ENCODE measurements at places on chromosomes 2 and 18.

GRCh38 chr2:167181134-167181533 lies 292.9 kb downstream of the XIRP2 start:
- no peak for DNase-seq

GRCh38 chr2:239305771-239306170 lies 95.0 kb downstream of the HDAC4 start:
- DNase-seq: no peak

GRCh38 chr18:63105636-63106316 lies 213.8 kb downstream of the BCL2 start:
- DNase-seq: no peak

DNA sequence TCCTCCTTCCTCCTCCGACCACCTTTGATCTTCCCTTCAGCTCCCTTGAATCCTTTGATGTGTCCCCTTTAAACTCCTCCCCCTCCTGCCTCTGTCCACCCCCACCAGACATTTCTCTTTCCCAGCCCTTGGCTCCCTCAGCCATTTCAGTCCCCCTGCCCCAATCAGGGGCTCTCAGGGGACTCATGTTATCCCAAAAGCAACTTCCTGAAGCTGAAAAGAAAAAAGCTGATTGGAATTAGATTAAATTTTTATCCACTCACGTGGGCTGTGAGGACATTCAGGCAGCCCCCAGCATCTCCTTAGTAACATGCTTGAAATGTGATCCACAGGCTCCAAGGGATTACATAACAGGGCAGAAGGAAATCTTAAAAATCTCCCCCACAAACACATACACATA lies 81.3 kb downstream of the NEURL3 start:
- no peak for DNase-seq

- no peak for DNase-seq
Observed at GRCh38 chr18:27118973-27119372, 66.1 kb downstream of the CHST9 start.

GRCh38 chr2:231935207-231935524 lies 9.0 kb upstream of the NPPC start:
- DNase-seq: no peak

GRCh38 chr2:68935471-68935870 lies 17.2 kb downstream of the GKN2 start:
- no peak for DNase-seq

Data from inflammatory macrophage treated with lipopolysaccharide for 1 hour (primary cell).